ENCODE measurements at places on chromosomes 6 and 20.

DNA sequence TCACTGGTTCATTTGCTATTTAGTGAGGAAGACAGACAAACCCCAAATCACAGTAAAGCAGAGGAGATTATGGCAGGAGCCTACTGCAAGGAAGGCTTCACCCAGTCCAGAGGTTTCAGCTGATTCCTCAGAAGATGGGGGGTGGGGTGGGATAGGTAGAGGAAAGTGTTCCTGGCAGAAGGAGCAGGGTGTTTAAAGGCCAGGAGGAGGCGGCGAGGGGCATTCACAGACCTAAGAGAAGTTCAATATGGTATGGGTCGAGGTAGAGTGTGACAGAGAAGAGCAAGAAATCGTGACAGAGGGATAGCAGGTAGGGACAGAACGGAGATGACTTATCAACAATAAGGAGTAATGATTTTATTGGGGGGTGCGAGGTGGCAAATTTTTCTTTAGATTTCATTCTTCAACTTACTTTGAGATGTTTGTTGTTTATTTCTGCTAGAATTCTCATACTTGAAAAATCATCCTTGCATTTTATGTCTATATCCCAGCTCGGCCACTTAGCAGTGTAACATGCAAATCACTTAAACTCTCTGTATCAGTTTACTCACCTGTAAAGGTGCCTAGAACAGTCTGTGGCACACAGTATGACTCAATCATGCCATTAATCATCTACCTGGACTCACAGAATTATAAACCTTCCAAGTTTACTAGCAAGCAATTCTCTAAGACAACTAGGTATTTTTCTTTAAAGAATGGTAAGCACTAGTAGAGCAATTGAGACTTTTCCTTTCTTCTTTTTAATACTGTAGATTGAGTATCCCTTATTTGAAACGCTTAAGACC is 176.7 kb downstream of the REV3L start:
- DNase-seq: no peak

DNA sequence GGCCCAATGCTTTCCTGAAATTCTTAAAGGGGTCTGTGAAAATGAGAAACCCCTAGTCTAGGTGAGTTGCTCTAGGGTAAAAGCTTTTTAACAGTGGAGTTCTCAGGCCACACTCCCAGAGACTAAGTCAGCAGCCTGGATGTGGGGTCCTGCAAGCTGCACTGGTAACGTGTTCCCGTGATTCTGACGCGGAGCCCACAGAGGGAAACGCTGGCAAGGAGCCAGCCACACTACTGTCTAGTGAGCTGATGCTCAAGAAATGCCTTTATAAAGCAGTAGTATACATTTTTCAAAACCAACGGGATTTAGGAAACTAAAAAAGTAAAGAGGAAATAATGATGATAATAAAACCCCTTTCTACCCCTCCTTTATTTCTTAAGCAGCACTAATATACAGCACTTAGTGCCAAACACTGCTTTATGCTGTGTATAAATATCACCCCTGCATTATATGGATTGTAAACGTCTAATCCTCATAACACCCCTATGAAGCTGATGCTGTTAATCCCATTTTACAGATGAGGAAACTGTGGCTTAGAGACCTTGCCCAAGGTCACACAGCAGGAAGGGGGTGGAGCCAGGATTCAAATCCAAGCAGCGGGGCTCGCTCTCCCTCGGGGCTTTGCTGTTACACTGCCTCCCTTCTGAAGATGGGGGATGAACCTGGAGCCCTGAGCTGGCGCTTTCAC is 25.0 kb downstream of the KCNK15 start:
- DNase-seq: no peak

GRCh38 chr6:33815854-33816253 is 12.1 kb upstream of the MLN start:
- no peak for DNase-seq

DNA sequence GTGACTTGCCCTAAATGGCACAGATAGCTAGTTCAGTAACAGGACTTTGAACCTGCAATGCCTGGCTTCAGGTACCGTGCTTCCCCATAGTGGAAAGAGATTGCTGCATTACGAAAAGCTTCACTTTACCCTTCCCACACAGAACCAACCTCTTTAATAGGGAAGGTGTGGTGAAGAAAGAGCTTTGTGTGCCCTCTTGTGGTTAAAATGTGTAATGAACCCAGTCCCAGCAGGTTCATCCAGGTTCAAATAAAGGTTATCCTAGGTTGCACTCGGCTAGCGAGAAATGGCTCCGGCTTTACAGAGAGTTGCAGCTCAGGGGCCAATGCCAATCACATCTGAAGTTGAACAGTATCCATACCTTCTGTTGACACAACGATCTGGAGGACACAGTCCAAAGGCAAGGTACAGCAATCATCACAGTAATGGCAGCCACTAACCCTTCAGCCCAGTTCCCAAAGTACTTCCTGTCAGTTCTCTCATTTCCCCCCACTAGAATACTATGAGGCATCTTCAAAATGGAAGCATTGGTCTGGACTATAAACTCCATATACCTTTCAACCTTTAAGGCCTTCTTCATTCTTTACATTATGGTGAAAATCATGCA is 3.0 kb downstream of the DEFB115 start:
- DNase-seq: no peak

- no peak for DNase-seq
Measured at GRCh38 chr6:17466707-17467106, 73.3 kb downstream of the CAP2 start.

DNA sequence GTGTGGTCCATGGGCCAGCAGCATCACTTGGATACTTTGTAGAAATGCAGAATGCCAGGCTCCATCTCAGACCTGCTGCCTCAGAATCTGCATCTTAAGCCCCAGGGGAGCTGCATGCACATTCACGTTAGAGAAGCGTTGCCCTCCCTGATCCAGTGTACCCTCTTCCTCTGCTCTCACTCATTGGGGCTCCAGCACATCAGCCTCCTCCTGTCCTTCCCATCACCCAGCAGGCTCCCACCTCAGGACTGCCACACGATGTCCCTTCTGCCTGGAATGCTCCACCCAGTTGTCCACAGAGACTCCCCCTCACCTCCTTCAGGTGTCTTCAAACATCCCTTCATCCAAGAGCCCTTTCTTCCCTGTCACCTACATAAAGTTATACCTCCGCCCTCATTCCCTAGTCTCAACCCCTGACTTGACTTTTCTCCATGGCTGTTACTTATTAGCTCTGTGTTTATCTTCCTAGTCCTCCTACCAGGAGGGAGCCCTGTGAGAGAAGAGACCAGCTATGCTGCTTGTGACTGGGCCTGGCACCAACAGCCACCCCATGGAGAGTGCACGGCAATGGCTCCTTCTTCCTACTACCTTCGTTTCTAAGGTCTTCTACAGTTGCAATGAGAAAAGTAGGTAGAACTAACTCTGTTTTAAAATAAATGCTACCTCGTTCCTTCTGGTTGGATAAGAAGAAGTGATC is 3.3 kb upstream of the ACSS1 start:
- DNase-seq: no peak

GRCh38 chr20:38590676-38591473 is 9.9 kb downstream of the ADIG start:
- DNase-seq: no peak

DNA sequence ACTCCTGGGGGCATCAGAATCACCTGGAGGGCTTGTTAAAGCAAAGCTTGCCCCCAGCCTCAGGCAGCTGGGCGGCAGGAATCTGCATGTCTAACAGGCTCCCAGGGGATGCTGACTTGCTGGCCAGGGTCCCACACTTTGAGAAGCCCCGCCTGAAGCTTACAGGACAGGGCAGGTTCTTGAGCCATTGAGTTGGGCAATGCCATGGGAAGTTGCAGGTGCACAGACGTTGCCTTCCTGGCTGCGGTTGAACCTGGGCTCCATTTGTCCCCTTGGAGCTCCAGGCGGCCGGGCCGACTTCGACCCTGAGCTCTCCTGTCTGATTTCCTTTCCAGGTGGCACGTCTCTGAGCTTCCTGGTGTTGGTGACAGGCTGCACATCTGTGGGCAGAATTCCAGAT is 46.8 kb downstream of the SYNJ2 start:
- DNase-seq: no peak

GRCh38 chr6:148274809-148275208 is 67.8 kb upstream of the SASH1 start:
- DNase-seq: no peak

DNA sequence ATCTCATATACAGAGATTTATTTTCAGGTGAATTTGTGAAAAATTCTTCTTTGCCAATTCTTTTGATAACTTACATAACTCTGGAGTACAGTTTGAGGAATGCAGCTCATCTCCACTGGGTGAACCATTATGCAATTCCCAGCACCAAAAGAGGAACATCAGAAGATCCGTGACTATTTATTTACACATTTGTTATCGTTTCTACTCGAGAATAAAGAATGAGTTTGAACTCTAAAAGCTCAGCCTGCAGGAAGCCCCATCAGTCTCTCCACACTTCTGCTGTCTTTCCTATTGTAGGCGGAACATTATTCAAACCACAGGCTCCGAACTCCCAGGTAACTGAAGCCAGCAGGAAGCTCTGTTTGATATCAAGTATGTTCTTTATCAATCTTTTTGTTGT is 95.9 kb upstream of the IFNGR1 start:
- no peak for DNase-seq

DNA sequence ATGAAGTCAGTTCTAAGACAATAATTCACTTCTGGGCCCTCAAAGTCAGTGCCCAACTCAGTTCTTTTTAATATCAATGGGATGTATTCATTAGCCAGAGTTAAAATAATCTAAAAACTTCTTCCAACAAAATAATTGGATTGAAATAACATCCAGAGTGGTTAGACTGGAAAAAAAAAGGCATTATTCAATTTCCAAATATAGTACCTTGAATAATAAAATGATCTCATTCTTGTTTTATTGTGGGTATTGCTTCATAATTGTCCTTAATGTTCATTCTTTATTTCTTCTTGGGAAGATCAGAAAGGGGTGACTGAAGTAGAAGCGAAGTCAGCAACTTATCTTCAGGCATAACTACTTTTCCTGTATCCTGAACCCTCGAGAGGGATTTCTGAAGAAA is 85.1 kb upstream of the JARID2 start:
- DNase-seq: no peak

- no peak for DNase-seq
Measured at GRCh38 chr6:21958428-21958827, 338.4 kb downstream of the PRL start.

DNA sequence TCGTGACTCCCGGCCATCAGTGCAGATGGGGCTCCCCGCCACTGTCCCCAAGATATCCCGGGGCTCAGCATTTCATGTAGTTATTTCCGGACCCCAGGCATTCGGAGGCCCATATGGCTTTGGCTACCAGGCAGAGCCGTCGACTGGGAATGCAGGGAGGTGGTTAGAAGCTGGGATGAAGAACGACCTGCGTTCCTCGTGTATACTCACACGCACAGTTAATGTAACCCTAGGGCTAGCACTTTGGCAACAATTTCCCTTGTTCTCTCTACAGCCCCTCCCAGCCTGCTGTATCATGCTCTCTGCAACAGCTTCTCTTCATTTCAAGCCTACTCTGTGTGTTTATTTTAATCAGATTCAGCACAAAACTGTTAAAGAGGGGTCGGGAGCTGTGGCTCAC is 240.4 kb downstream of the MYLK4 start:
- DNase-seq: no peak

GRCh38 chr20:33233129-33233774 is 2.5 kb upstream of the BPIFA1 start:
- no peak for DNase-seq

GRCh38 chr20:14189794-14190402 is 147.5 kb downstream of the FLRT3 start:
- DNase-seq: peak; percentile 29

- DNase-seq: no peak
Measured at GRCh38 chr6:43812850-43813578, 43.0 kb downstream of the VEGFA start.

DNA sequence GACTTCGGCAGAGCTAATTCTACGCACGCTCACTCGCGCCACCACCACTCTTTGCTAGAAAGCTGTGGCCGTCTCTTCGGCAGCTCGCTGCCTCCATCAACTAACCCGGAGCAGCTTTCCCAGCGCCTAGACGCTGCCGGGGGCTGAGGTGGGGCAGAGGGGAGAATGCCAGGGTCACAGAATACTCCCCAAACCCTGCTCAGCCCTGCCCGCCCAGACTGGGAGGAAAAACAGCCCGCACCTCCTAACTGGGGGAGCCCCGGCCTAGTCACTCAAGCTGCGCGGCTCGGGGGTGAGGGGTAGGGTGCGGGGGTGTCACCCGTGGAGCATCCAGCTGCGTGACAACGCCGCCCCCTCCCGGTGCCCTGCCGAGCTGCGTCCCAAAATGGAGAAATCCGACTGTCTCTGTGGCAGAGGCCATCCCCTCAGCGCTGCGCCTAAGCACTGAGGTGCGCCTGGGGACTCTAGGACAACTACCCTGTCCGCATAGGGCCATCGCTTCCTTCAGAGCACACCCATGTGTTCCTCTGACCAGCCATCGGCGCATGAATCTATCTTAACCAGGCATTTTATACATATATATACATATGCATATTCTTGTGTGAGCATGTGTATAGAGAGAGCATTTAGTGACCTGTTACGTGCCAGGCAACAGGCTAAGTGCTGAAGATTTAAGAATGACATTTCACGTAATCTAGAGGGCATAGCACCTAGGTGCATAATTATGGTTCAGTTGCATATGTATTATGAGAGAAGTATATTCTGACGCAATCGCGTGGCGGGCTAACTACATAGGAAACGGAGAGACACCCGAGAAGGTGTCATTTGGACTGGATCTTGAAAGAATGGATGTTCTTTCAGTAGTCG is 1.5 kb upstream of the TENT5A start:
- no peak for DNase-seq

DNA sequence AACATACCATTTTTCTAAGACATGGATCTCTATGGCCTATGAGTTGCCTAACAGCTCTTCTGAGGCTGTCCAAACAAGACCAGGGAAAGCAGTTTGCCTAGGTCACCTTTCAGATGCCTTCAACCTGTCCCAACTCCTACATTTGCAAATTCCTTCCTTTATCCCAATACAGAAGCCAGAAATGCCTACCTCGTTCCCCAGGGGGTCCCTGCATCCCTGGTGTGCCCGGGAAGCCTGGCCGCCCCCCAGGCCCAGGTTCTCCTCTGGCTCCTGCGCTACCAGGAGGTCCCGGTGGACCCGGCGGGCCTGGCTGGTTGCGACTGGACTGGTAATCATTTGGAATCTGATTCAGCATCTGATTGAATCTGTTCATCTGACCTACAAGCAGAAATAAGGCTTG is 115.9 kb downstream of the COL12A1 start:
- no peak for DNase-seq

GRCh38 chr6:54716010-54716409 is 130.6 kb upstream of the FAM83B start:
- DNase-seq: no peak

DNA sequence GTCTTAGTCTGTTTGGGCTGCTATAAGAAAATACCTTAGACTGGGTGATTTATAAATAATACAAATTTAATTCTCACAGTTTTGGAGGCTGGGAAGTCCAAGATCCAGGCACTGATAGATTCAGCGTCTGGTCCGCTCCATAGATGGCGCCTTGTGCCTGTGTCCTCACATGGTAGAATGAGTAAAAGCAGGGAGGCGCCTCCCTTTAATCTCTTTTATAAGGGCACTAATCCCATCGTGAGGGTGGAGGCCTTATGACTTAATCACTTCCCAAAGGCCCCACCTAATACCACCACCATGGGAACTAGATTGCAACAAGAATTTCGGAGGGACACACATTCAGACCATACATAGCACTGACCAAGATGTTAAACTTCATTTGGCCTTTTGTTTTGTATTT is 91.2 kb upstream of the TMEM181 start:
- DNase-seq: no peak

Data from fibroblast of skin of left quadriceps (primary cell).